Trophoblast cell (in vitro differentiated cells and primary cell): ENCODE measurements at places on chromosomes 11 and 22.

DNA sequence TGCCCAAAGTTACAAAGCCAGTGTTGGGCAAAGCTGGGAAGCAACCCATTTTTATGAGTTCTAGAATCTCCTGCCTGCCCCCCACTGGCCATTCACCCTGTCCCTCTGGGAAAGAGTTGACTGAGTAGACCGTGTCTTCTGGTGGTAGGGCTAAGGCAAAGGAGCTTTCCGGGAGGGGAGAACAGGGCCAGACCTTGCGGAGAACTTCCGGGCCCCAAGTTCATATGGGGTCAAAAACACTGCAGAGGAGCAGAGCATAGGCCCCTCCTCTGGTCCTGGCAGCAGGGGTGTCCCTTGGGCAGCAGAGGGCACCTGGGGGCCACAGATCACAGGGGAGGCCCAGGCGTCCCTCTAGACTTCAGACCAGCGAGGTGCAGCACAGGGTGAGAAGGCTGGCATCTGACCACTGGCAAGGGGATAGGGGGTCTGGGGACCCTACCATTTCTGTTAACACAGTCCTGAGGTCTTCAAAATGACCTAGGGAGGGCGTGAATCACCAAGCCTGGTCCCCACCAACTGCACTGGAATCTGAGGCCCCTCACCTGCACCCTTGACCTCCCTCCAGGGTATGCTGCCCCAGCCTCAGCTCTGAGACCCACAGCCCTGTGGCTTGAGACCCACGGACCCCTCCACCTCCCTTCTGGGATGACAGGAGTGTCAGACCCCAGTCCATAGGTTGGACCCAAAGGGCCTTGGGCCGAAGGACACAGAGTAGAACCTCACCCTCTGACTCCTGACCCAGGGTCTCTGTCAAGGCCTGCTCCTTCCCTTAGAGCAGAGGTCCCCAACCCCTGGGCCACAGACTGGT, 1.3 kb upstream of the ARAP1 start:
- no peak for DNase-seq

DNA sequence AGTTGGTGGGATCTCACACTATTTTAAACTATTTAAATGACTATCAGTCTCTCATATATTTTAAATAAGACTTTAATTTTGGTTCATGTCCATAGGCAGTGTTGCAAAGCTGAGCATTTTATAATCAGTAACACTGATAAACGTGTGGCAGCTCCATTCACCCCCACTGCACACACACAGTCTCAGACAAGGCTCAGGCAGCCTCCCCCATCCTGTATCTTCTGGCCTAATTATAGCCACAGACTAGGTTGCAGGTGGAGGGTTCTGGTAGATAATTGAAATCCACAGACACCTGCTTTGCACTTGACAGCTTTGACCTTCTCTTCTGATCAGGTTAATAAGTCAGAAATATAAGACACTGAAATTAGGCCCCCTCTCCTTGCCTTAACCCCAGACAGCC, 118.5 kb upstream of the LDLRAD3 start:
- DNase-seq: no peak

DNA sequence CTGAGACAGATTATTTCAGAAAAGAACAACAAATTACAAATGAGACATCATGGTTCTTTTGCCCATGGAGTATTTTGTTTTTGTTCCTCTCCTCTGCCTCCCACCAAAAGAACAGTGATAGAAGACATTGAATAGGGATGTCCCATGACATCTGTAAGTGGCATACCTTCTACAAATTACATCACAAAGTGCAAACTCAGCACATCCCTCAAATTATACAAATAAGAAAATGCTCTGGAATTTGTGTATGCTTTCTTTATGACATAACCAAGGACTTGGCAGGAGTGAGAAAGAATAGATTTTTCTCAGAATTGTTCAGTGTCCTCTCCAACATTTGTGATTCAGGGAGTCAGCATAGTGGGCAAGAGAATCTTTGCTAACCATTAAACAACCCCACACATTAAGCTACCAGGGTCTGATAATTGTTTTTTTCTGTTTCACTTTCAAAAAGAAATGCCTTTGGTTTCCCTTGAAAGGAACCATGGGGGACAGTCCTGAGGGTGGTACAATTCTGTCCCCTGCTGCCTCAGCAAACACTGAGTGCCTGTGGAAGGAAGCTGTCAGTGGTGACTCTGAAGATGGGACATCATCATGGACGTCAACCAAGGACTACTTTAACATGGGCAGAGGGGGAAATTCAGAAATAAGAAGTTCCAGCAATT, 430.3 kb downstream of the AASDHPPT start:
- DNase-seq: no peak

- DNase-seq: no peak
Measured at GRCh38 chr11:72727521-72727920, 24.7 kb downstream of the ARAP1 start.

- DNase-seq: peak; percentile 100
Measured at GRCh38 chr22:35589071-35589755, 27.9 kb downstream of the MB start.

DNA sequence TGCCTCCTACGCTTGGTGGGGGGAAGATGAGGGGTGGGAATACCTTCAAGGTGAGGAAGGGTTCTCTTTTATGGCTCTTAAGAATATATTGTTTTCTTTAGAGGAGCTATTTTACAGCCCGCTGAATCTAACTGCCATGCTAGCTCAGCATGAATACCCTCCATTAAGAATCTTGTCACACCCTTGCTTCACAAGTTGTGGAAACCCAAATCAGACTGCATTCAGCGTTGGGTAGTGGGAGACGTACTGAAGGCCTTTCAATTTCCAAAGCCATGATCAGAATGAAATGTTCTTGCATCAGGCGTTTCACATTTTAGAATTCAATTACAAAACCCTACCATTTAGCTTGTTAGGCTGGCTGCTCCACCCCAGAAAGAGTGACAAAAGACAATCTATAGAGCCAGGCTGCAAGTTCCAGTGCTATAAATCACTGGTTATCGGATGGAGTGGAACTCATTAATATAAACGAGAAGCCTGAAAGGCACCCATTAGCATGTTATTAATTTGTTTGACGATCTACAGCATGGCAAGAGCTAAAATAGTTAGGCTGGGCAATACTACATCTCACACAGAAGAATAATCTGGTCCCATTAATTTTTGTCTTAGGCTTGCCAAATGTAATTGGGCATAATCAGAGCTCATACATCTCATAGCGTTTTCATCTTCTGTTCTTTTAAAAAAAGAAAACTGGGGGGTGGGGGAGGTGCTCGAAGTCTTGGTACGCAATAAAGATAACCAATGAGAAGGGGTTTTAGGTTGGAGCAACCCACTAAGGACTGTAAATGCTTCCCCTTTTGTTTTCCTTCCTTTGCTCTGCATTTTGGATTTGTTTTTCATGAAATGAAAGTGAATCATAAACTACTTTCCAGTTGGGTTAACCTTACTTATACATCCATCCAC, 57.5 kb downstream of the ABTB2 start:
- no peak for DNase-seq

GRCh38 chr11:33942954-33943353, 51.1 kb upstream of the LMO2 start:
- DNase-seq: peak; percentile 7

DNA sequence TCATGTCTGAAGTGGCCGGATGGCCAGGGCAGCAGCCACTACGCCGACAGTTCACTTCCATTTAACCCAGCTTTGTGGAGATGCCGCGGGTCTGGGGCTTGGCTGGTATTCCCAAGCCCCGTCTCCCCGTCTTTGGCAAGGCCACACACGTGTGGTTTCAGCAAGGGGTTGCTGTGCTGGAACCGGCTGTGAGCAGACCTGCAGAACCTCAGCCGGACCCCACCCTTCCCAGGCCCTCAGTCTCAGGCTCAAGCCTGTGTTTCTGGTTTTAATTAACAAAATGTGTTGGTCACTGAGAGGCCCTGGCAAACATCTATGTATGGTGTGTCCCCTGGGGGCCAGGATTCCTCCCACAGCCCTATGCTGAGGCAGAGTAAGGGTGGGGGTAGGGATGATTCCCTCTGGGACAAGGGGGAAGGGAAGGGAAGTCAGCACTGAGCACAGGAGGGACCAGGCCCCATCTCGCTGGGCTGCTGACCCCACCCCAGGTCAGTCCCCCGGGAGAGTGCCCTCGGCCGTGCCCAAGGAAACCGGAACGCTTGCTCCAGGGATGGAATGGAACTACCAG, 9.3 kb downstream of the OSBPL5 start:
- no peak for DNase-seq

DNA sequence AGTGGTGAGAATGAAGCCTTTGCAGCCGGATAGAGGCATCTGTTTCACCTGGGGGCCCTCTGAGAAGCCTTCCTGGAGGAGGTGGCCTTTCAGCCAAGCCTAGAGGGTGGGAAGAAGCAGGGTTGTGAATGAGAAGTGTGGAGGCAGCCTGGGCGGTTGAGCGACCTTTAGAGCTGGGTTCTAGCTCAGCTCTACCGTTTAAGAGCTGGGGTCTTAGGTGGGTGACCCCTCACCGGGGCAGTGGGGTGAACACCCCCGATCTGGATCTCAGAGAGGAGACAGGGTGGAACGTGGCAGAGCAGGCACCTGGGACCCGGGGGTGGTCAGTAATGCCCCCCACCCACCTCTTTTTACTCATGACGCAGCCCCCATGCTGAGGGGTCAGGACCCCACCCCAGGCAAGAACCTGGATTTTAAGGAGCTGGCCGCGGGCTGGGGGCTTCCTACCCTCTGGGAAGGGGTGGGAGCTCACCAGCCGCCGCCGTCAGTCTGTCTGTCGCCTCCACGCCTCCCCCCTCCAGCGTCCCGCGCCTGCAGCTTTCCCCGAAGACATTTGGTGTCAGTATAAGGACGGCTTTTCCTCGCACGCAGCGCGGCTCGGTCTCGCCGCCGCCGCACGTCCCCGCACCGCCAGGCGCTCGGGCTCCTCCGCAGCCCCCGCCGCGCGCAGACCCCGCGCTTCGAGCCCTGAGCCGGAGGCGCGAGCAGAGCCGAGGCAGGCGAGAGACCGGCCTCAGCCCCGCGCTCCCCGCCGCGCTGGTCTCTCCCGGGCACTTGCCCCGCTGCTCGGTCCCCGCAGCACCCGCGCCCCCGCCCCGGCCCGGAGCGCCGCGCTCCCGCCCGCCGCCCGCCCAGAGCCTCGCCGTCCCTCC, 13.3 kb upstream of the CACNA1I start:
- no peak for DNase-seq
